ENCODE measurements at places on chromosomes 16 and 17.

- no peak for DNase-seq
Observed at GRCh38 chr17:34584805-34585416, 5.5 kb downstream of the TMEM132E start.

DNA sequence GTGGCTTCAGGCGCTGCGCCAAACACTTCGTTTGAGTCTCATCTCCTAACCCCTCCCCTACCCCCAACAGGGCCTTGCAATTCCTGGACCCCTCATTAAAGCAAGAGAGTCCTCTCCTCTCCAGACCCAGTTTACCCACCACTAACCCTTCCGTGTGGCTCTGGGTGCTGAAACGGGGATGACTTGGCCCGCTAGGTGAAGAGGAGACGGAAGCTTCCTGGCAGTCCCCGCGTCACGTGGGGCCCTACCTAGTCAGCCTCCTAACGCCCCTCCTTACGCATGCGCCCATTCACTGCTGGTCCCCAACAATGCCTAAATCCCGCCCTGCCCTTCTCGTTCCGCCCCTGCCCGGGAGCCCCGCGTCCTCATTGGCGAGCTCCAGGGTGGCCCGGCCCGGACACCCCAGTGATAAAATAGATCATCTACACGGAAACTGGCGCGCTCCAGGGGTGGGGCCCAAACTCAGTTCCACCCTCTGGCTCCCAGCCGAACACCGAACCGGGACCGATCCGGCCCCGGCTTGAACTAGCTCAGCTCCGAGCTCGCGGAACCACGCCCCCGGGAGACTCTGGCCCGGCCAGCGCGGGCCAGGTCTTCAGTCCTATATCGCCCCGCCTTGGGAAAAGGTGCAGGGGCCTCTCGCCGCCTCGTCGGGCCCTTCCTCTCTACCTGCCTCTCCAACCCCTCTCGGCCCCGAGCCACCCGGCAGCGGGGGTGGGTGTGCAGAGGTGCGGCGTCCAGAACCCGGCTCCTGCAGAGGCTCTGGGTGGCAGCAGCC lies at the start of gene SLC16A13:
Gene SLC16A13, plus strand, starts transcription at position 425 of the 778 bp plus-strand sequence. CDS start 368 bp downstream, outside the sequence.
- peak; percentile 93 for DNase-seq

- no peak for DNase-seq
Observed at GRCh38 chr17:5127910-5128309, 12.1 kb downstream of the USP6 start.

DNA sequence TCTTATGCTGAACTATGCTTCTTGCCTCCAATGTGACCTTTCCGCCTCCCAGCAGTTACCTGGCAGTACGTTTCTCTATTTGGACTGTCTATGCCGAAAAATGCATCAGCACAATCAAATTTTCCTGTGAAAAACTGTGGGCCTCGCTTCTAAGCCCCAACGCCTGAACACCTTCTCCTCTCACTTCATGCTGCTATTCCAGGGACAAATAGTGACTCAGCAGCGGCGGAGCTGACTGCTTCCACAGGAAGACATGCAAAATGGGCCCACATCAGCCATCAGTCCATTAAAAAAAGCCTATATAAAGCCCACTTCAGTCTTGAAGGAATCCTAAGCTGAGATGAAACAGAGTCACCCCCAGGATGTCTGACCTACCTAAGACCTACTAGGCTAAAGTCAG lies 10.5 kb upstream of the PIP4K2B start:
- no peak for DNase-seq

DNA sequence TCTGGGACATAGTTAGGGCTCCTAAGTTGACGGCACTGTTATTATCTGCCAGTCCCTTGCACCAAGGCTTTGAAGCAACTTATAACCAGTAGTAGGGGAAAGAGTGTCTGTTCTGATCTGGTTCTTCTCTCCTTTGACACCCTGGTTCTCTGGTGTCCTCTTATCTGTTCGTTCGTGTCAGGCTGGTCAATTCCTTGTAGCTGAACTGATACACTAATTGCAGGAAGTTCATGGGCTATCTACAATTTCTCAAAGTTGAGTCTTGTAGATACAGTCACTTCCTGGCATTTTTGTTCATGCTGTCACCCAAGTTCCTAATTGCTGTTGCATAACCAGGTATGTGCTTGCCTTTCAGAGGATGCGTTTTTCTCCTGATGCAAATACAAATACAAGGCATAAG lies 17.3 kb upstream of the MYO1D start:
- DNase-seq = no peak

- DNase-seq = no peak
Observed at GRCh38 chr16:50944436-50944835, 202.6 kb downstream of the CYLD start.

DNA sequence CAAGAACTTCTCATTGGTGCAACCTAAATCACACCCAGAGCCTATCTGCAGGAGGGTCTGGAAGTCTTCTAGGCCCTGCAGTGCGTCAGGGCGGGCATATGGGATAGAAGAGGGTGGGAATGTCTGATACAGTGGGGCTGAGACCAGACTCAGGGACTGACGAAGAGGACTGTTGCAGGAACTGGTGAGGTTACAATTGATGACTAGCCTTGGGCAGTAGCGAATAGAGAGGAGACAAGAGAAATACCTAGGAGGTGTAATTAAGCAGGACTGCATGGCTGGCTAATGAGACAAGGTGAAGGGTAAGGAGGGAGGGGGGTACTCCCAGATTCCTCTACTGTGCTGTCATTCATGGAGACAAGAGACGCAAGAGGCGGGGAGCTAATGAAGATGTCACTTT lies 91.3 kb downstream of the WWP2 start:
- DNase-seq = no peak

GRCh38 chr17:76515274-76515949 lies 14.2 kb upstream of the RHBDF2 start:
- DNase-seq = peak; percentile 51

DNA sequence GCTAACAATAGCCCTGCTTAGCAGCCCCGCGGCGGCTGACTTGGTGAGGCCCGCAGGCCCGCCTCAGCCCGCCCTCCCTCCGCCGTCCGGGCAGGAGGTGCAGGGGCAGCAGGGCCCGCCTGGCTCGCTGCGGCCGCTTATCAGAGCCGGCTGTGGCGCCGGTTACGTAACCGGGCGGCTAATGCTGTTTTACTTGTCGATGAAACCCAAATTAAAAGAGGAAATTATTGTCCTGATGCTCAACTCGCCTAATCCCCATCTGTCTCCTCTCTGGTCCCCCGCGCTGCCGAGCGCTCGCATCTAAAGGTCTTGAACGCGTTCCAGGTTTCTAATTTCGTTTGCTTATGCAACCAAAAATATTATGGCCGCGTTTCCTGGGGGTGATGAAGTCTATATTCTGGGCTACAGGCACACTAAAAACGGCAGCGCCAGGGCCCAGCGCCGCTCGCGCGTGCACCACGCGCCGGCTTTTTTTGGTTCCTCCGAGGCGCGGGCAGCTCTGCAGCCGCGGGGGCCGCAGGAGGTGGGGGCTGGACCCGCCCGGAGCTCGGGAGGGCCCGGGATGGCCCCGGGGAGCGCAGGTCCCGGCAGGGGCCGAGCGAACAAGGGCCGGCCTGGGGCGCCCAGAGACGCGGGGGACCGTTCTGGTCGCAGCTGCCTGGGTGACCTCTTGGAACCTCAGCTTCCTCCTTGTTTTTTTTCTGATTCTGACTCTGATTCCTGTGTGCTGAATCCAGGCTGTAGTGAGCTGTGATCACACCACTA lies 65.2 kb upstream of the TOB1 start:
- peak; percentile 59 for DNase-seq

GRCh38 chr16:46857368-46857945 lies 26.5 kb upstream of the C16orf87 start:
- no peak for DNase-seq

DNA sequence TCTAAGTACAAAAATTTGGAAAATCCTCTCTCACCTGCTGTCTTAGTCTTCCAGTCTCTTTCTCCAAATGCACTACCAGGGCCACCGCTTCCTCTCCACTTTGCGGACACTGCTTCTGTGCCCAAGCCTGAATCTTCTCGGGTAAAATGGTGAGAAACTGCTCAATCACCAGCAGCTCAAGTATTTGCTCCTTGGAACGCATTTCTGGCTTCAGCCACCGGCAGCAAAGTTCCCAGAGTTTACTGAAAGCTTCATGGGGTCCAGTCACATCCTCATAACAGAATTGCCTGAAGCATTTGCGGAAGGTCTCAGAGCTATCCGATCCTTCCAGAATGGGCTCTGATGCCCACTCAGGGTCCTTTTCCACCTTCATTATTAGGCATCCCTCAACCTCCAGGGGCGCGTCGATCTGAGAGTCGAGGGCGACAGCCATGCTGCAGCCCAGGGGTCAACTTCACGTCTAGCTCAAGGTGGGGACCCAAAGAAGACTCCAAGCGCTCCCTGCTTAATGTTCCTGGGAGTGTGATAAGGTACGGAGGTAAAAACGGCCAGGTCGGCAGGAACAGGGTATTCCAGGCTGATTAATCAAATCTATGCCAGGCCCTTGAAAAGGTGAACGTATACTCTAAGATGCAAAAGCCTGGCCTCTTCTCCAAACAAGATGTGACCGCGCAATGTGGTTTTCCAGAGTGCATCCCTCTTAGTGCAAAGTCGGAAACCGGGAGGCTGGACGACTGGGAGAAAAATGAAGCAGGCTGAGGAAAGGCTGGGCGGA lies 763 bp downstream of the ZKSCAN2 start:
- DNase-seq = no peak

- DNase-seq = no peak
Observed at GRCh38 chr17:79804856-79805696, 8.2 kb upstream of the CBX8 start.

DNA sequence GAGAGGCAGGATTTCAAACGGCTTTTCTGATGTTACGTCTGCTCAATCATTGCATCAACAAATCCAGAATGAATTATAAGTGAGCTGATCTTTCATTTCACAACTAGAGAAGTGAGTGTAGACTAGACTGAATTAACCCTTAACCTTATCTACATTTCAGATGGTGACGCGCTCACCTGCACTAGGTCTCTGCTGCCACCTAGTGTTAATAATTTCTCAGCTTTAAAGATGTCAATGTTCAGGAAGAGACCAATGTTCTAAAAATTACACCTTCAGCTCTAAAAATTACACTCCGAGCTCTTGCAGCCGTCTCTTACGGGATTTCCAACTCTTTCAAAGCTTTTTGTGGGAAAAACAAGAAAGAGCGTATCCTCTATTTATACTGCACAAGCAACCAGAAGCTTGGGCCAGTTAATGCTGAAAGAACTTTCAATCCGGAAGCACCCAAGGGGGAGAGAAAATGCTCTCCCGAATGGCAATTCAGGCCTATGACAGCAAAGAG lies 88.2 kb upstream of the FA2H start:
- peak; percentile 7 for DNase-seq

DNA sequence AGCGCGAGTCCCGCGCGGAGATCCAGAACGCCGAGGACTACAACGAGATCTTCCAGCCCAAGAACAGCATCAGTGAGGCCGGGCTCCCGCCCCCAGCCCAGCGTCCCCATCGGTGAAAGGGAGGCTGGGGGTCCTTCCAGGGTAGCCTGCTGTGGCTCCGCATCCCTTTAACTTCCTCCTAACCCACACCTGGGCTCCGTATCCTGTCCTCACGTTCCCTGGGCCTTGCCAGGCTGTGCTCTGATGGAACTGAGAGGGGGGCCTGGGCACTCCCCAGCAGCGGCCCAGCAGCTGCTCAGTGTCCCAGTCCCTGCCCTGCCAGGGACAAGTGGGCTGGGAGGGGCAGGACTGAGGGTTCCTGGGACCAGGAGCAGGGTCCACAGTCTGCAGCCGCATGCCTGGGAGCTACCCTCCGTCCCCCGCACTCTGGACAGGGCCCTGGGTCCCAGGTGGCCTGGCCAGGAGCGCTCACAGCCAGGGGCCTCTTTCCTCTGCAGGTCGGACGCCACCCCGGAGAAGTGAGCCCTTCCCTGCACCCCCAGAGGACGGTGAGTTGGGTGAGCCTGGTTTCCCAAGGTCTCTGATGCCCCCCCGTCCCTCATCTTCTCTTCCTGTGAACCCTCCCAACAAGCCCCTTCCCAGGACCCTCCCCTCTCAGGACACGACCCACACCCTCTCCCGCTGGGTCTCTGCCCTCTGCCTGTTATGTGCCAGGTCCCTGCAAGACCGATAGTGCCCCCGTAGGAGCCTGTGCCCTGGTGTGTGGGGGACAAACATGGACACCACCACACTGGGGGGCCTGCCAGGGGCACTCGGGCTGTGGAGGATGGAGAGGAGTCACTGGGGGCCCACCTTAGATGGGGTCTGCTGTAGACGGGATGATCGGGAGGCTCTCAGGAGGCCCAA lies 18.1 kb downstream of the KATNB1 start:
- no peak for DNase-seq

DNA sequence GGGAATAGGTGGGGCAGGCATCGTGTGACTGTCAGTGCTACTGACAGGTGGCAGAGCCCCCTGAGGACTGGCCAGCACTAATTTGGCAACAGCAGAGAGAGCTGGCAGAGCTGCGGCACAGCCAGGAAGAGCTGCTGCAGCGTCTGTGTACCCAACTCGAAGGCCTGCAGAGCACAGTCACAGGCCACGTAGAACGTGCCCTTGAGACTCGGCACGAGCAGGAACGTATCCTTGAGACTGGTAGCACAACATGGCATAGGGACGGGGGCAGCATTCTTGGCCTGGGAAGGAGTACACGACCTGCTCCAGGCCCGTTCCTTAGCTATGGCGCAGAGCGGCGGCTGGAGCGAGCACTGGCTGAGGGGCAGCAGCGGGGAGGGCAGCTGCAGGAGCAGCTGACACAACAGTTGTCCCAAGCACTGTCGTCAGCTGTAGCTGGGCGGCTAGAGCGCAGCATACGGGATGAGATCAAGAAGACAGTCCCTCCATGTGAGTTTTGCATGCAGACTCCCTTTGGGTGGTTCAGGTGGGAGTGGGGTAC lies 3.0 kb upstream of the NRN1L start:
- DNase-seq = no peak

DNA sequence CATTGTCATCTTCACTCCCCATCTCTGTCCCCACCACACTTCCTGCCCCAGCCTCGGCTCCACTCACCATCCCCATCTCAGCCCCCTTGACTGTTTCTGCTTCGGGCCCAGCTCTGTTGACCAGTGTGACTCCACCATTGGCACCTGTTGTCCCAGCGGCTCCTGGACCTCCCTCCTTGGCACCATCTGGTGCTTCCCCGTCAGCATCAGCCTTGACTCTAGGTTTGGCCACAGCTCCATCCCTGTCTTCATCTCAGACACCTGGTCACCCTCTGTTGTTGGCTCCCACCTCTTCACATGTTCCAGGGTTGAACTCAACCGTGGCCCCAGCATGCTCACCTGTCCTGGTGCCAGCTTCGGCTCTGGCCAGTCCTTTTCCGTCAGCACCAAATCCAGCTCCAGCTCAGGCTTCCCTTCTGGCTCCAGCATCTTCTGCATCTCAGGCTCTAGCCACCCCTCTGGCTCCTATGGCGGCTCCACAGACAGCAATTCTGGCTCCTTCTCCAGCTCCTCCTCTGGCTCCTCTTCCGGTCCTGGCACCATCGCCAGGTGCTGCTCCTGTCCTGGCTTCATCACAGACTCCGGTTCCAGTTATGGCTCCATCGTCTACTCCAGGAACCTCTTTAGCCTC lies 24.4 kb upstream of the PHKG2 start:
- DNase-seq = no peak

GRCh38 chr17:16491703-16492612 lies at the start of gene LRRC75A:
Gene LRRC75A (minus strand): TSS chr17:16492193. CDS start chr17:16491990, 203 bp downstream.
- no peak for DNase-seq

DNA sequence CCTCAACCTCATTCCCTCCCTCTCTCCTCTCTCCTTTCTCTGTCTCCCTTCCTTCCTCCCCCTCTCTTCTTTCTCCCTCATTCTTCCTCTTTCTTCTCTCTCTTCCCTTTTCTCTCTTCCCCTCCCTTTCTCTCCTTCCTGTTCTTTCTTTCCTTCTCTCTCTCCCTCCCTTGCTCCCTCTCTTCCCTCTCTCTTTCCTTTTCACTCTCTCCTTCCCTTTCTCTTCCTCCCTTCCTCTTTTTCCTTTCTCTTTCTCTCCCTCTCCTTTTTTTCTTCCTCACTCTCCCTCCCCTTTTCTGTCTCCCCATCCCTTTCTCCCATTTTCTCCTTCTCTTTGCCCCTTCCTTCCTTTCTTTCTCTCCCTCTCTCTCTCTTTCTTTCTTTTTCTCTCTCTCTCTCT lies 7.9 kb upstream of the ELAC2 start:
- DNase-seq = no peak

All from T1000 (cell line).